ENCODE measurements at places on chromosomes 5 and 9.
A peak's percentile ranks its signal among the peaks of the same experiment; 100 is the strongest.

DNA sequence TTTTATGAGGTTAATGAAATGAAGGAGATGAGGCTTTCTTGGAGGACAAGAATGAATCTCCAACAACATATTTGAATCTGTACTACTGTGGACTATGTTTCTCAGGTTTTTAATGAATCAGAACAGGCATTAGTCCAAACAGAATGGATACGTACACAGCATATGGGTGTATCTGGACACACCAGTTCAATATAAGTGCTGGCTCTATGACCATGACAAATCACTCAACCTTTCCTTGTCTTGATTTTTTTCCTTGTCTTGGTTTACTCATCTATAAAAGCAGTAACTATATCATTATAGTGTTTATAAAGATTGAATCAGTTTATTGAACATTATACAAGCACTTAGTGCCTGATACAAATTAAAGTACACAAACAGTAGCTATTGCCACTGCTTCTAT lies 104.1 kb downstream of the AP3B1 start:
- DNase-seq = no peak

GRCh38 chr5:33023649-33024048 lies 312.5 kb downstream of the NPR3 start:
- no peak for DNase-seq

- no peak for DNase-seq
Observed at GRCh38 chr5:40605295-40605958, 74.3 kb upstream of the PTGER4 start.

DNA sequence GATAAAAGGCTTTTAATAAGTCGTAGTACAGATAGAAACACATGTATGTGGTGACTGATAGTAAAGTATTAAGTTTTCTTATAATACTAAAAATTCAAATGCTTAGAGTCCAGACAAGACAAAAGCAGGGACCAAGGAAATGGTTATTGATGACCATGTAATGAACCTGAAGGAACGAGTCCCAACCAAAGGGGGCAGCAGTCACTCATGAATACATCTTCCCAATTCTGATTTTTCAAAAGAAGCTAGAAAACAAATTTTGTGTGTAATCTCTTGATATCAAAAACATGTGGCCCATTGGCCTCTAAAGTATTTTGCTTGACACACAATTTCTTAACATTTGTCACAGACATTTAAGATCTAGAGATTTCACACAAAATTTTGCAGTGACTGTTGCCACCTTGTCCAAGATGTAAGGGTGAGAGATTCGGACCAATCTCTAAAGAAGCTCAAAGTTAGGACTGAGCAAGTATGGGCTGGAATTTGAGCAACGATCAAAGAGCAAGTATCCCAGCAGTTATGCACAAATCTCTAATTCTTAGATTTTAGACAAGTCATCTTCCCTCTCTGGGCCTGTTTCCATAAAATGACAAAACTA lies 66.8 kb downstream of the ARL15 start:
- peak; percentile 55 for DNase-seq

DNA sequence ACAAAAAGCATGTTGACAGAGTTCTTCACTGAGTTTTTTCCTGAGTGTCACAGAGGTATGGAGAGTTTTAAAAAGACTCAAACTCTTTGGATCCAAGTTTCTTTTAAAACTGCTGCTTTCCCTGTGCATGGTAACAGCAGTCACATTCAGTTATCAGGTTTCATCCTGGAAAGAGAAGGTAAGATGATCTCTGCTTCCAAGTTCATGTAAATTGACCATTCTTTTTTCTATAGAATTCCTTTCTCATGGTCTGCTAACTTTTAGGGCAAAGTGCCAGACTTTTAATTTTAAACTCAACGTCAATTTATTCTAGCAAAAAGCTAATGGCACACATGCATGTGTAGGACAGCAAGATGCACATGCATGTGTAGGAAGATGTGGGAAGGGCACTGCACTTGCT lies 52.5 kb upstream of the PRLR start:
- no peak for DNase-seq

GRCh38 chr5:103487218-103487617 lies 75.4 kb downstream of the NUDT12 start:
- DNase-seq = no peak

DNA sequence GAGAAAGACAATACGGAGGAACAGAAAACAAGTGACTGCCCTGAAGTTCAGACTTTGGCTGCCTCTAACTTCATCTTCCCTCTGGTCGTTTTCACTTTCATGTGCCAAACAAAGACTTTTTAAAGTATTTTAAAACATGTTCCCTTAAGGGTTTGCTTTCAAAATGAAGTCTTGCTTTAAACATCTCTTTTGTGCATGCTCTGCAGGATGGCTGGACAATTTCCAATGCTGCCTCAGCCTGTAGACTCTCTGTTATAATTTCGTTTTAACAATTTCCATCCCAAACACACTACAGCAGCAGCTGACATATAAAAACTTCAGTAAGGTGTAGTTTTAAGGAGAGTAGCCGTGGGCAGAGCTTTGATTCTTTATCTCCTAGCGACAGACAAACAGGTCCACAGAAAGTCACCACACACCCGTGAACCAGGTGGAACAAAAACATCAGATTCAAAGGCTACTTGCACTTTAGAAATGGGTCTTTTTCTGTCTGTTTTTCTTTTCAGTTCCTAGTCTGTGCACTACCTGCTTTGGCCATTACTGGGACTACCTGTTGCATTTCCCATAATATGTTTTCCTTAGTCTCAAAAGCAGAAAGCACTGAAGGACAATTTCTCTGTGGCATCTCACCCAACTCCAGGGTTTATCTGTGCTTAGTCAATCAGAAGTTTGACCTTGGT lies 308.9 kb downstream of the DTWD2 start:
- DNase-seq = no peak

DNA sequence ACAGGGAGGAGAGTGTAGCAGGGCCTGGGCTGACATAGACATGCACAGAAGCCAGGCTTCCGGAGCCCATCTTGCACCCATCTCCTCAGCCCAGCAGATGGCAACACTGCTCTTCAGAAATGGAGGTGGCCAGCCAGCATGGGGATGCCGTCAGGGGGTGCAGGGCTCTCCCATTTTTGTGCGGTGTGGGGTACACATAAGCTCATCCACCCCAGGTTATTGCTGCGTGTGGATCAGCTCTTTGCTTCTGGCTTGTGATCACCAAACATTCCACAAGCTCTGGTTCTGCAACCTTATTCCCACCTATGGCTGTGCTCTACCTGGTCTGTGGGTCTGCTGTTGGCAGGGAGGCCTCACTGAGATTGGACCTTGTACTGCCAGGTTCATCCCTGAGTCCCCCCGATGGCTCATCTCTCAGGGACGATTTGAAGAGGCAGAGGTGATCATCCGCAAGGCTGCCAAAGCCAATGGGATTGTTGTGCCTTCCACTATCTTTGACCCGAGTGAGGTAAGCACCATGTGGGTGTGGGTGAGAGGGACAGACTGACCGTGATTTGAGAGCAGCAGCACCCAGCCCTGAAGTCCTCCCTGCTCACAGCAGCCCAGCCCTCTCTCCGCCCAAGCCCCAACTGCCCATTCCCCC lies 17.3 kb downstream of the SLC22A5 start:
- DNase-seq = peak; percentile 84

DNA sequence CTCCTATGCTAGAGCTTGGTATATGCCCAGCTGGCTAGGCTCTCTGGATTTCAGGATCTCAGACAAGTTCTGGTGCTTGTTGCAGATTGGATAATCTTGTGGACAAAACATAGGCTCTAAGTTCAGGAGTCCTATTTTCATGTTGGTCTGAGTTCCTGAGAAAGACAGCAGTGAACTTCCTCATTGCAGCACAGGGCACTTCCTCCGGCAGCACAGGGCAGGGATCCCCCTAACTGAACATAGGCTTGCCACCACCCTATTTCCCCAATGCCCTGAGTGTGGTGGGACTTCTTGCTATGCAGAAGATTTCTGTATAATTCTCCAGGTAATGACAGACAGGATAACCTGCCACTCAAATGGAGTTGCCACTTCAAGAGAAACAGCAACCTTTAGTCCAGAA lies 220.1 kb downstream of the PIK3R1 start:
- DNase-seq = no peak
